ENCODE measurements at places on chromosomes 7 and 10.

DNA sequence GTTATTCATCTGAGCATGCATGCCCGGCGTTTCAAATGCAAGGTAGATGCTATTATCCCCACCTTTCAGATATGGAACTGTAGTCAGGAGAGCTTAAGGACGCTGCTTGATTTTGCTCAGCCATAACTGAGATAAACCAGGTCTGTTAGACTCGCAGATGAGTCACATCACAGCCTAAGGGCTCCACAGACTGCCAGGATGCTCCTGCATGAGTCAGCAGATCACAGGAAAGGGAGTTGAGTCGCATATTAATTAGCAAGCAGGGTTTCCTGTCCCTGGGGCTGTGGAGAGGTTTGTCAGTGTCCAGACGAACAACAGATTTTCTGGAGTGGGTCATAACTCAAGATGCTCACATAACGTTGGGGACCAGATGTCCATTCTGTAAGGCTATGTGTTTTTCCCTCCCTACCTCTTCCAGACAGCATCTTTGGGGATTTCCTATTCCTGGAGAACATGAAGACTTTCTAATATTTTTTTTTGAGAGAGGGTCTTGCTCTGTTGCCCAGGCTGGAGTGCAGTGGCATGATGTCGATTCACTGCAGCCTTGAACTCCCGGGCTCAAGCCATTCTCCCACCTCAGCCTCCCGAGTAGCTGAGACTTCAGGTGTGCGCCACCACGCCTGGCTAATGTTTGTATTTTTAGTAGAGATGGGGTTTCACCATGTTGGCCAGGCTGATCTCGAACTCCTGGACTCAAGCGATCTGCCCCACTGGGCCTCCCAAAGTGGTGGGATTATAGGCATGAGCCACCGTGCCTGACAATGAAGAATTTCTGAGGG is 36.7 kb downstream of the PFKFB3 start:
- peak; percentile 80 for DNase-seq

GRCh38 chr7:78968951-78969350 is 484.5 kb downstream of the MAGI2 start:
- no peak for DNase-seq

DNA sequence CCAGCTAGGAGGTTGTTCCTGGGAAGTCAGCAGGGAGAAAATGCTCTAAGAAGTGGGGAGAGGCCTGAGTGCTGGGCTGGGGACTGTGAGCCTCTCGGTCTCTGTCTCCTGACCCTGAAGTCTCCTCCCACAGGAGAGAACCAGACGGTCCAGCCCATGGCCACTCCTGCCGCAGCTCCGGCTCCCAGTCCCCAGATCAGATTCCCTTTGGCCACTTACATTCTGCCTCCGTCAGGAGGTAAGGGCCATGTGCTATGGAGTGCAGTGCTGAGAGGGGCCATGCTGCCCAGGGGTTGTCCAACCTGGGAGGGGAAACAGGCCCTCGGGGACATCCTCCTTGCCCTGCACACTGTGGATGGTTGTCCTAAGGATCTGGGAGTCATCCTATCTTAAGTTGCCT is 21.3 kb upstream of the ZNF467 start:
- DNase-seq = no peak

GRCh38 chr7:95481271-95482165 is 4.2 kb upstream of the ASB4 start:
- DNase-seq = no peak

DNA sequence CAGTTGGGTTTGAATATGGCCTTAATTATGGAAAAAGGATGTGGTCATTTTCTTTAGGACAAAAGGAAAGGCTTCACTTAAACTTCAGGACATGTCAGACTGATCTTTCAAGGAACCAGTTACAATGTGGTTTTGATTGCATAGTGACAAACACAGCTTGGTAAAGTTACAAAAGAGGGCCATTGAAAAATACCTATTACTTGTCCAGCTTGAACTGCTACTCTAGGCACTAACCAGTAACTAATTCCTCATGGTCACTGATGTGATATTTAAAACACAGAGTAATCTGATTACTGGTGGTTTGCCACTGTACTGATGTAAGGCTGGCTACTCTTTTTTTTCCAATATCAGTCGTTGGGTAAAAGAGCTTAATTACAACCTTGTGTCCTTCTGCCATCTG is 22.6 kb downstream of the TES start:
- DNase-seq = no peak

DNA sequence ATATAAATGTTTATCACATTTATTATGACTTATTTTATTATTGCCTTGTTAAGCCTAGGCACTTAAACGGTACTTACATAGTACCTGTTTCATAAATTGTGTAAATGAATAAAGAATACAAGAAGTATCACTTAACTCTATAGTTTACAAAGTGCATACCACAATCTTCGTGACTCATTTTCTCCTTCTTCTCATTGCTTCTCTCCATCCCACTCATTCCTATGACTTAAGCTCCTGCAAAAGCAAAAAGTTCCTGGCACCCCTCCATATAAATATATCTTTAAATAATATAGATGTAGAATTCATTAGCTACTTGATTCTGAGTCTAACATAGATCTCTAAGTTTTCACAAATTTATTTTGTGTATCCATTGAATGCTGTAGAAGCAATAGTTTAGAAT is 1382.0 kb upstream of the CELF2 start:
- no peak for DNase-seq

- peak; percentile 67 for DNase-seq
Observed at GRCh38 chr7:5824297-5824610, 42.8 kb upstream of the RNF216 start.

- DNase-seq = no peak
Observed at GRCh38 chr7:159027789-159028507, 116.7 kb downstream of the VIPR2 start.

- DNase-seq = no peak
Observed at GRCh38 chr7:19098510-19098909, 18.9 kb downstream of the TWIST1 start.

- no peak for DNase-seq
Observed at GRCh38 chr10:77506517-77507200, 130.9 kb downstream of the KCNMA1 start.

DNA sequence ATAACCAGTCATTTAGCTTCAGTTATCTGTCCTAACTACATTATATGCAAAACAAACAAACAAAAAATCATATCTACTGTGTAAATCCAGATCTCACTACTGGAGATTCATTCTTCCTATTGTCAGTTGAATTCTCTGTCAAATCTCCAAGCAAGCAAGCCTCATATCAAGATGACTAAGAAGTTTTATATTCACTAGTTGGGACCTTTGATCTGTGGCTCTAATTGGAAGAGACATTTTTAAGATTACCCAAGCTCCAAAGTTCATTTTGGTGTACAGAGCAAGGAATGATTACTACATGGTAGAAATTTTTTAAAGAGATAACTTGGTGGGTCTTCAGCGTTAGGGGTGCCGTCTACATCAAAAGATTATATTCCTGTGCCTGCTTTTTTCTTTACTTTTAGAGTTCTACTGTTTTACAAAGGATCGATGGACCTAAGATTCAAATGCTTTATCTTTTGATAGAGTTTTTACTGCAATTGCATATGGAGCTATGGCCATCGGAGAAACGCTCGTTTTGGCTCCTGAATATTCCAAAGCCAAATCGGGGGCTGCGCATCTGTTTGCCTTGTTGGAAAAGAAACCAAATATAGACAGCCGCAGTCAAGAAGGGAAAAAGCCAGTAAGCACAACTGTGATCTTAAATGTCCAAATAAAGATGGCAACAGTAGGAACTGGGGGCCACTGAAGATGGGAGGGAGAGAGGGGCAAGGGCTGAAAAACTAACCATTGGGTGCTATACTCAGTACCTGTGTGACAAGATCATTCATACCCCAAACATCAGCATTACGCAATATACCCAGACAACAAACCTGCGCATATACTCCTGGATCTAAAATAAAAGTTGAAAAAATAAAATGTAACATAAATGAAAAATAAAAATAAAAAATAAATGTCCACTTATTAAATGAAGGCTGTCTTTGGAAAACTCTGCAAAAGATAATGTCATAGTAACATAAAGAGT is 47.9 kb downstream of the SP8 start:
- DNase-seq = no peak

DNA sequence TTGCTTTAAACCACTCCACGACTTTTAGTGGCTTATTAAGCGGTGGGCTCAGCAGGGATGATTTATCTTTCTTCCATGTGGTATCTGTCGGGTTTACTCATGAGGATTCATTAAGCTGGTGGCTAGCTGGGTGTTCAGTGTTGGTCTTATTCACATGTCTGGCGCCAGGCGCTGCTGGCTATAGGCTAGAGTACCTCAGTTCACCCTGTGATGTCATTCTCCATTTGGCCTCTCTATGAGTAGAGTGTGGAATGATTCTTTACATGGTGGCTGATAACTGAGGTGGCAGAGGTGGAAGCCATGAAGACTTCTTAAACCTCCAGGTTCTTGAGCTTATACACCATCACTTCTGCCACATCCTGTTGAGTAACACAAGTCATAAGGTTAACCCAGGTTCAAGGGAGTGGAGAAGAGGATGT is 115.4 kb downstream of the MLLT10 start:
- peak; percentile 15 for DNase-seq

DNA sequence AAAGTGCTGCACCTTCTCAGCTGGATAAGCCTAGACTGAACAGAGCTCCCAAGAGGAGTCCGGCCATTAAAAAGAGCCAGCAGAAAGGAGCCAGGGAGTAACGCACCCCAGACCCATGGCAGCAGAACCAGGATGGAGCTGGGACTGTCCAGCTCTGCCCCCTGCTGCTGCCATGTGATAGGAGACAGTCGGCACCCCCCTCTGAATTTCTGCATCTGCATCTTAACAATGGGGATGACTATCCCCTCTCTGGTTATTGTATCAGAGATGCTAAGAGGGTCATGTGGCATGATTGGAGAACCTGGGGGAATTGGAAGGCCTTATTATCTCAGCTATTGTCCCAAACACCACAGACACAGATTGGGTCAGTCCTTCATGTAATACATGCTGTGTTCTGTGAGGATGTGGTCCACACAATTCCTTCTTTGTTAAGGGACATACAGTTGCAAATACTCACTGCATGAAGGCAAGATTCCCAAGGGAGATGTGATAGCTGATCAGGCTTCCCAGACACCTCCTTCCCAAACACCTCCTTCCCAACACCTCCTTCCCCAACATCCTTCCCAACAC is 29.3 kb downstream of the PLEKHS1 start:
- DNase-seq = no peak

DNA sequence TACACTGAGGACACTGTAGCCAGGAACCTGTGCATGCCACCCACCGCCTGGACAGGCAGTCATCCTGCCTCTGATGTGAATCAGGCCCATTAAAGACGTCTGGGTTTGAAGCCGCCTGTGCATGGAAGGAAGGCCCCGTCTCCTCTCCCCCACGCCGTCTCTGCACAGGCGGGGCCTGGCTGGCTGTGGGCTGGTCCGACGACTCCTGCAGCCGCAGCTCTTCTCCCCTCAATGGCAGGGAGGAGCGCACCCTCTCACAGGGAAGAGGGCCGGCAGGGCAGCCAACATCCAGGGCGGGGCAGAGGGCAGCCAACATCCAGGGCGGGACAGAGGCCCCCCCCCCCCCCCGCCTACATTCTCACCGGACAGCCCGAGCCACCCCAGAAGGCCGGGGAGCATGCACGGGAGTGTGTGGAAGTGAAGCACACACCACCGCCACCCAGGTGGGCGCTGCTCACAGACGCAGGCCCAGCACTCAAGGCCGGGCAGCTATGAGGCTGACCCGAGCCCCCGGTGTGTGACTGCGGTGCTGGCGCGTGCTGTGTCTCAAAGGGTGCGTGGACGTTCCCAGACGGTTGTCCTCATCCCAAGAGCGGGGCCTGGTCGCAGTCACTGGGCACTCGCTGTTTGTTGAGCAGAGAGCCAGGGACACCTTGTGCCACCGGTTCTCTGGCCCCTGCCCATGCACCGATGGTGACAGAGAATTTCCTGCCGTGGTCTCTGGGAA is 19.1 kb downstream of the DPYSL4 start:
- no peak for DNase-seq

DNA sequence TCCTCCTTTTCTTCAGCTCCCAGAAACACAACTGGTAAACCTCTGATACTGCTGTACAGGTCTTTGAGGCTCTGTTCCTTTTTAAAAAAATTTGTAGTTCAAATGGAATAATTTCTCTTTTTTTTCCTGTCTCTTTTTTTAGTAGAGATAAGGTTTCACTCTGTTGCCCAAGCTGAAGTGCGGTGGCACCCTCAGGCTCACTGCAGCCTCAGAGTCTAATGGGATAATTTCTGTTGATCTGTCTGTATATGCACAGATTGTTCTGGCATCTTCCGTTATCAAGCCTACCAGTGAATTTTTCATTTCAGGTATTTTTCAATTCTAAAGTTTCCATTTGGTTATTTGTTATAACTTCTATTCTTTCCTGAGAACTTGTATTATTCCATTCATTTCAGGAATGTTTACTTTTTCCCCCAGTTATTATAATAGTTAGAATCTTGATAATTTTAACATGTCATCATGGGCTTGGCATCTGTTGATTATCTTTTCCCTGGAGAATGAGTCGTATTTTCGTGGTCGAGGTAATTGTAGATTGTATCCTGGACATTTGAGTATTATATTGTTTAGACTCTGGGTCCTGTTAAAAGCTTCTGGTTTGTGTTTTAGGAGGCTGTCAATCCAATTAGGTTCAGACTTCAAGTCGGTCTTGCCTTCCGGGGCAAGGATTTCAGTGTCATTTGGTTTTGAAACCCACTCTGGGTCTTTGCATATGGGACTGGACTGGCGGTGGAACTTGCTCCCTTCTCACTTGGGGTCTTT is 24.5 kb downstream of the CRCP start:
- DNase-seq = no peak

DNA sequence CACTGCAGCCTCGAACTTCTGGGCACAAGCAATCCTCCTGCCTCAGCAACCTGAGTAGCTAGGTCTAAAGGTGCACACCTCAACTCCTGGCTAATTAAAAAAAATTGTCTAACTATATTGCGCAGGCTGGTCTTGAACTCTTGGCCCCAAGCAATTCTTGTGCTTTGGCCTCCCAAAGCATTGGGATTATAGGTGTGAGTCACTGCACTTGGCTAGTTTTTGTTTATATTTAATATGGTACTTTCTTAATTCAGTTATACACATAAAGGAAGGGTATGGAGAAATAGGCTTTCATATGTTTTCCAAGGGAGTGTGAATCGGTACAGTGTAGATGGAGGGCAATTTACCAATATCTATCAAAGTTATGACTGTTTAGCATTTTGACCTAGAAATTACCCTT is 20.4 kb downstream of the NPVF start:
- DNase-seq = no peak

DNA sequence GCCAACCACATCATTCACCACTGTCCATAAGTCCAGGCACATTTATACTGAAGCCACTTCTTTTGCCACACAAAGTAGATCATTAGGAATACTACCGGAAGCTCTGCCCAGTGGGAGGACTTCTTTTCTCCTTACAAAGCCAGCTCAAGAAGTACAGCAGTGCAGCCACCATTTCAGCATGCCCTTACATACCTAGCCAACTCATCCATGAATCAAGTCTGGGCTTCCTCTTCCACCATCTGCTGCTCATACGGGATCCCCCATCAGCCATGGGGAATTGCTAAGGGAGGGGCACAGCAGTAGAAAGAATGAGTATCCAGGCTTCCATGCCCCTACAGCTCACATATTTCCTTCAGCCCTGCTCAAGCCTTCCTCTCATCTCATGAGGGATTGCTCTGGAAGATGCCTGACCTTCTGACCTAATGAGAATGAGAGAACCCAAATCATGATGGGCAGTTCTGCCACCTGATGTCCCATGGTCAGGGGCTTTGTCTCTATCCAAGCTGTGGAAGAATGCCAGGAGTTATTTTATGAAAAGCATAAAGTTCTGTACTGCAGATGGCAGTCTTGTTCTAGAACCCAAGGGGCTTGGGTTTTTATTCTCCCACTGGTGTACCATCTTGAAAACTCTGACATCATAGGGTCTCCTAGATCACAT is 39.5 kb downstream of the ACSM6 start:
- no peak for DNase-seq
